ENCODE measurements at places on chromosomes 3 and 15. TPM values are rescaled to one million over a fixed set of nuclear protein-coding genes. Genes with fewer than 3 reads are reported as not detected.
A peak's percentile ranks its signal among the peaks of the same experiment; 100 is the strongest.

- no peak overlapping the region for H3K27ac ChIP-seq
- no peaks in the 10 kb centered on the region for H3K4me1 ChIP-seq
- H3K27me3 ChIP-seq = no peaks in the 10 kb centered on the region
- no peaks in the 10 kb centered on the region for H3K36me3 ChIP-seq
- DNase-seq = no peak
These were observed 20.0 kb upstream of the PLCL2 start for GRCh38 chr3:16864610-16865313.

- no peak overlapping the region for H3K4me3 ChIP-seq
- DNase-seq = no peak
- peaks cover 20% of the 10 kb centered on the region for H3K4me1 ChIP-seq
- no peaks in the 10 kb centered on the region for H3K27me3 ChIP-seq
- H3K36me3 ChIP-seq = no peaks in the 10 kb centered on the region
These were observed 13.3 kb upstream of the CSPG4 start for GRCh38 chr15:75725719-75726607.

The ST3GAL6 gene
- 17.9 TPM for total RNA-seq

DNA sequence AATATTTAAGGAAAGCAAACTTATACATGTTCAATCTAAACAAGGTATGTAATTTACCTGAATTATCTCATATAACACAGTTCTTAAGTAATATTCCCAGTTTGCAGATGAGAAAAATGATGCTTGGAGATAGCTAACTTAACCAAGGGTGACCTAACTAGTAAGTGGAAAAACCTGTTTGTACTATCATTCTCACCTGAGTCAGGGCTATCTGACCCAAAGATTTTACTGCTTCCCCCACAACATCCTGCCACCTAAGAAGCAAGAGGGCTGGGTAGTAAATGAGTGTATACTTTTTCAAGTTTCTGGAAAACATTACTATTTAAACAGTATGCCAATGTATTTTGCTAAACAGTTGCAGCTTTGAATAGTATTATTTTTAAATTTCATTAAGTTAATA lies 10.6 kb downstream of the TP63 start:
- H3K36me3 ChIP-seq = no peaks in the 10 kb centered on the region
- no peak overlapping the region for H3K27ac ChIP-seq
- no peaks in the 10 kb centered on the region for H3K4me1 ChIP-seq
- no peak overlapping the region for H3K4me3 ChIP-seq

- H3K36me3 ChIP-seq = no peaks in the 10 kb centered on the region
- no peak overlapping the region for H3K27ac ChIP-seq
- no peaks in the 10 kb centered on the region for H3K27me3 ChIP-seq
- no peak for DNase-seq
- H3K4me3 ChIP-seq = no peak overlapping the region
- H3K4me1 ChIP-seq = peaks cover 40% of the 10 kb centered on the region
These were observed 286.8 kb upstream of the NR2F2 start for GRCh38 chr15:96043591-96044171.

GRCh38 chr3:192434186-192434585 lies 293.2 kb downstream of the FGF12 start:
- H3K4me3 ChIP-seq = no peak overlapping the region
- no peaks in the 10 kb centered on the region for H3K4me1 ChIP-seq
- H3K27me3 ChIP-seq = no peaks in the 10 kb centered on the region
- H3K27ac ChIP-seq = no peak overlapping the region

- no peak for DNase-seq
- H3K27ac ChIP-seq = peak overlapping the region; percentile 22
- no peaks in the 10 kb centered on the region for H3K4me1 ChIP-seq
- no peak overlapping the region for H3K4me3 ChIP-seq
- no peaks in the 10 kb centered on the region for H3K27me3 ChIP-seq
These were observed 32.1 kb upstream of the TRPM7 start for GRCh38 chr15:50718700-50719125.

All from neural crest cell (in vitro differentiated cells).